ENCODE measurements at places on chromosomes 4 and X. TPM values are rescaled to one million over a fixed set of nuclear protein-coding genes. Genes with fewer than 3 reads are reported as not detected.

The TBX22 gene
- total RNA-seq: not detected

The RIBC1 gene
- 0.77 TPM for total RNA-seq

The ADGRL3 gene
- total RNA-seq: 0.26 TPM

The RHOXF2 gene
- not detected for total RNA-seq

The YY2 gene
- total RNA-seq: 1.0 TPM

The H2BW2 gene
- not detected for total RNA-seq

The TMEM35A gene
- total RNA-seq: 11.6 TPM

The NR0B1 gene
- total RNA-seq: 4.6 TPM

The SPANXA2 gene
- total RNA-seq: not detected

The MAGEB17 gene
- not detected for total RNA-seq

The FANCB gene
- total RNA-seq: 6.4 TPM

The MAGEB10 gene
- not detected for total RNA-seq

The FAM13A gene
- total RNA-seq: 21.1 TPM

The AREG gene
- total RNA-seq: 1.5 TPM

The SEPTIN6 gene
- 5.6 TPM for total RNA-seq

The TLR10 gene
- total RNA-seq: not detected

The MAGEA10 gene
- total RNA-seq: not detected

The SPATA4 gene
- 0.66 TPM for total RNA-seq

The PRRG1 gene
- total RNA-seq: 6.2 TPM

The OTC gene
- not detected for total RNA-seq

The TEX11 gene
- total RNA-seq: under 0.01 TPM

The HPSE gene
- 0.17 TPM for total RNA-seq

The CACNA1F gene
- total RNA-seq: 0.26 TPM

The TEX13C gene
- not detected for total RNA-seq

The PRDM5 gene
- 19.0 TPM for total RNA-seq

The DGAT2L6 gene
- not detected for total RNA-seq

The NXF2B gene
- not detected for total RNA-seq

The NPFFR2 gene
- total RNA-seq: not detected

The DUX4 gene
- not detected for total RNA-seq

Data from fibroblast of lung (primary cell).